ENCODE measurements at places on chromosomes 2 and 18.

GRCh38 chr2:157685572-157685971 is 56.9 kb upstream of the ACVR1C start:
- no peak for DNase-seq

DNA sequence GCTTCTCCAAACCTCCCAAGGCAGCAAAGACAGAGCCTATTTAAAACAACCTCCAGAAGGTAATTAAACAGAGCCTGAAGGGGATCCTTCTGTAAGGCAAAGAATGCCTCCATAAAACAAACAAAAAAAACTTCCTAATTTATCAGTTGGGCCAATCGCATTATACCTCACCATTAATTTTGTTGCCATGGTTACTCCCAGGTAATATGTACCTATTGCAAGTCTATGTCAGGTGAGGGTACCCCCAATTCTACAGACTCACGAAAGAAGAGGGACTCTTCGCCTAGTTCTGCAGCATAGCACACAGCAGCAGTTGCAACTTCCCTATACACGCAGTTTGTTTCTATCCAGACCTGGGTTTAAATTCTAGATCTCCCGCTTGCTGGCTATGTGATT is 38.8 kb downstream of the SFXN5 start:
- no peak for DNase-seq

GRCh38 chr2:45299361-45299760 is 290.1 kb upstream of the SIX2 start:
- DNase-seq: no peak

DNA sequence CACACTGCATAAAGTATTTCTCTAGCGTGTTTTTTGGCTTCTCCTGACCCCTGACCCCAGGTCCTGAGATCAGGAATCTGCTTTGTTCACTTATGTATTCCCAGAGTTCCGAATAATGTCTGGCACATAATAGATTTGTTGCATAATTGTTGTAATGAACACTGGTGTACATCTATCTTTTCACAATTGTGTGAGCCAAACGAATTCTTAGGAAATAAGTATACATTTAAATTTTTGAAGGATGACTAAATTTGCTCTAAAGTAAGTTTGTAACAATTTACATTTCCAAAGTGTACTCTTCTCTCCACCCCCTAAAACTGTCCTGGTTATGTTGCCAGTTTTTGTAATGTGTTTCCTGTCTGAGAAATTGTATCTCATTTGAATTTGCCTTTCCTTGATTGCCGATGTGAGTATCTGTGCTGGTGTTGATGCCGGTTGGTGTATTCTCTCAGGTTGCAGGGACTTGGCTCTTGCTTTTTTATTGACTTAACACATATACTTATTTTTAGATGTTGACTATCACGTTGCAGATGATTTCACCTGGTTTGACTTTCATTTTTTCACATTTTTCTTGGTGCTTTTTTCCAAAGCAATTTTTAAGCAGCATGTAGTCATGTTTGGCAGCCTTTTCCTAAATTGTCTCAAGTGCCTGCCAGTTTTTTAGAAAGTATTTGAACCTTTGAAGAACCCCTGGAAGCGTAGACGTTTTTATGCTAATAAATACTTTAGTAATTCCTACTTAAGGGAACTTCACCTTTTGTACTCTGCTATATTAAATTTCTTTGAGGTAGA is 16.1 kb upstream of the FARP2 start:
- no peak for DNase-seq

DNA sequence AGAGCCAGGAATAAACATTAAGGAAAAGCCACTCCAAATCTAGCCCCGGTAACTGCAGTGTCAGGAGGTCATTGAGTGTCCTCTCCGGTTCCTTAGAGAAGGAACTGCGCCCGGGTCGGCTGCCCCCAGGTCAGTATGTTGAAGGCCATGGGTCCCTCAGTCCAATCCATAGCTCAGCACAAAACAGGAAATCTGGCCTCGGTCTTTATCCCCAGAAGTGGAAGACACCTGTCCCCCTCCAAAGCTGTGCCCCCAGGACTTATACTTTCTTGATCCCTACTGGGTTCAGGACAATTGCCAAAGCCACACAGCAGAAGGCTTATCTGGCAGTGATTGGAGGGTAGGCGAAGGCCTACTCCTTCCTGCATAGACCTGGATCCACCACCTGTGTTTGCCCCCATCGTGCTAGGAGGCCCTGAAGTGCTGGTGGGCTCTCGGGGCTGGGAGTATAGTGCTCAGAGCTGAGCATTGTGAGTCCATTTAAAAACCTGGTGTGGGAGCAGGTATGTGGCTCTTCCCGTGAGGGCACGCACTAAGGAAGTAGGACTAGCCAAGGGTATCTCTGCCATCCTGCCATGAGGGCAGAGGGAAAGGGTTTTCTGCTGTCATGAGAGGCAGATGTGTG is 178.6 kb downstream of the SEPTIN10 start:
- DNase-seq: no peak

DNA sequence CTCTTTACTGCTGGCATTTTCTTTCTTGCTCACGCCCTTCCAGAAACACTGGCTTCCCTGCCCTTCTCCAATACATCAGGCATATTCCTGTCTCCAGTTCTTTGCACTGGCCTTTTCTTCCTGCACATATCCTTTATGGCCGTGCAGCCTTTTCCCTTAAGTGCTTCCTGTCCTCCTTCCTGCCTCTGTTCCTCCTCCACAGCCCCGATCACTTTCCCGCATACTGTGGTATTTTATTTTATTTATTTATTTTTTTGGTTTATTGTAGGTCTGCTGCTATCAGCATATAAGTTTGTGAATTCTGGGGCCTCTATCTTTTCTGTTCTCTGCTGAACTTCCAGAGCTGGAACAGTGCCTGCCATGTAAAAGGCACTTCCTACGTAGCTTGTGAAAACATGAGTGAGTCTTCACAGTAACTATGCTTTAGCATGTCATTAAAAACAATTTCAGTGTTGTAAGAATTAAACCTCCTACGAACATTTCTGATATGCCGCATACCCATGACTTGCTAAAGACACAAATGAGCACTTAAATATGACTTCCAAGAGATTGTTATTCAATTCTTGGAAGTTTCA is 289.1 kb downstream of the TRIB2 start:
- no peak for DNase-seq

DNA sequence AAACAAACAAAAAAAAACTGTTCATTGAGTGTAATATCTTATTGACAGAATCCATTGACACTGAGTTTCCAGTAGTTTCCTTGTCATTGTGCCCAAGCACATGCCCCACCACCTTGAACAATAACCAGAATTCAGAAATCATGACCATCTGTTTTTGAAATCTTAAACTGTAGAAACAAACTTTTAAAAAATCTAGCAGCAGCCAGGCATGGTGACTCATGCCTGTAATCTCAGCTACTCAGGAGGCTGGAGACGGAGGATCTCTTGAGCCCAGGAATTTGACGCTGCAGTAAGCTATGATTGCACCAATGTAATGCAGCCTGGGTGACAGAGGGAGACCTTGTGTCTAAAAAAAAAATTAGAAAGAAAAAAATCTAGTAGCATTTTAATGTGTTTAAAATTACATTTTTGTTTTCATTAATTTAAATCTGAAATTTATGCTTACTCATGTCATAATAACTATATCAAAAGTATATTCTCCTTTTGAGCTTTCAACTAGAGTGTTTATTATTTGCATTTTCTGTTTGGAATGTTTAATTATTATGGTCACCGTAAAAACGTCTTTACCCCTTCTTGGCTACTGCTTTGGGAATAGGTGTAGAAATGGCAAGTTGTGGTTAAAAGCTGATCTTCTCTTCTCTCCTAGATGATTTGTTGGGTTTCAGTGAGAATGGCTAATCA is 25.2 kb upstream of the STON1 start:
- no peak for DNase-seq

DNA sequence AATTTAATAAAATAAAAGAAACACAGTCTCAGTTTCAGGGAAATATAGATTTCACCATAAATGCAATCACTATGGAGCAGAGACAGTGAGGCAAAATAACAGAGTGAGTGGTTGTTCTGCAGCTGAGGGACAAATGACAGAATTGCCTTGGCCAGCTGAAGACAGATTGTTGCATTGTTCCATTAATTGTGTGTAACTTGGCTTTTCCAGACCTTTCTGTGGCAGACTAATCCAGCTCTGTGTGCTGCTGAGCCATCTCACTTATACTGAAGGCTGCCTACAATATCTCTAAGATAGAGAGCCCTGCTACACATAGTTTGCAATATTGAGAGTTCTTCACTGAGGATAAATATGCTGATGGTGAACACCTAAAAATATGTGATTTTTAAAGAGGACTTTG is 11.5 kb downstream of the LRRTM1 start:
- no peak for DNase-seq

DNA sequence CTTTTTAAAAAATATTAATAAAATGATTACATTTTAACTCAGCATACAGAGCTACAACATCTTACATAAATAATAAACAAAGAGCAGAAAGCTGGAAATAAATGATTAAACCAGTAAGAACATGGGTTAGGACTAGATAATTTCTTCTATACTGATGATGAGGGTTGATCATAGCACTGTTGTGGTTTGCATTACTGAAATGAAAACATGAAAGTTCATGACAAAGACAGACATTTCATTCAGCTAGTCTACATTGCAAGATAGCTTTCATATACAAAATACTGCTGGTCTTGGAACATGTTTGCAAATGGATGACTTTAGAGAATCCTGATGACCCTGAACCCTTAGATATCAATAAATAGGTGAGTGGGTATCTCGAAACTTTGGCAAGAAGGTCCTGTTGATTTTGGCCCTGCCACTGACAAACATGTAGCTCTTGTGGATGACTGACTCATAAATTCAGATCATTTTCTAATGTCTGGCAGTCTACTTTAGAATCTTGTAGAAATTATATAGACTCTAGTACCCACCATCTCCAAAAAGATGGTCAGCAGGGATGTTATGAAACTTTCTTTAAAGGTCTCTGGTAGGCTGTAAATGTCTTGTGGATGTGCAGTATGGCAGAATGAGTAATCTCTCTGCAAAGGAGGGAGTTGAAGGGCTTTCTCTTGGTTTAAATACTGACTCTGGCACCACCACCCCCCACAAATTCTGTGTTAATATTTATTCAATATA is 15.5 kb upstream of the CDC42EP3 start:
- no peak for DNase-seq

DNA sequence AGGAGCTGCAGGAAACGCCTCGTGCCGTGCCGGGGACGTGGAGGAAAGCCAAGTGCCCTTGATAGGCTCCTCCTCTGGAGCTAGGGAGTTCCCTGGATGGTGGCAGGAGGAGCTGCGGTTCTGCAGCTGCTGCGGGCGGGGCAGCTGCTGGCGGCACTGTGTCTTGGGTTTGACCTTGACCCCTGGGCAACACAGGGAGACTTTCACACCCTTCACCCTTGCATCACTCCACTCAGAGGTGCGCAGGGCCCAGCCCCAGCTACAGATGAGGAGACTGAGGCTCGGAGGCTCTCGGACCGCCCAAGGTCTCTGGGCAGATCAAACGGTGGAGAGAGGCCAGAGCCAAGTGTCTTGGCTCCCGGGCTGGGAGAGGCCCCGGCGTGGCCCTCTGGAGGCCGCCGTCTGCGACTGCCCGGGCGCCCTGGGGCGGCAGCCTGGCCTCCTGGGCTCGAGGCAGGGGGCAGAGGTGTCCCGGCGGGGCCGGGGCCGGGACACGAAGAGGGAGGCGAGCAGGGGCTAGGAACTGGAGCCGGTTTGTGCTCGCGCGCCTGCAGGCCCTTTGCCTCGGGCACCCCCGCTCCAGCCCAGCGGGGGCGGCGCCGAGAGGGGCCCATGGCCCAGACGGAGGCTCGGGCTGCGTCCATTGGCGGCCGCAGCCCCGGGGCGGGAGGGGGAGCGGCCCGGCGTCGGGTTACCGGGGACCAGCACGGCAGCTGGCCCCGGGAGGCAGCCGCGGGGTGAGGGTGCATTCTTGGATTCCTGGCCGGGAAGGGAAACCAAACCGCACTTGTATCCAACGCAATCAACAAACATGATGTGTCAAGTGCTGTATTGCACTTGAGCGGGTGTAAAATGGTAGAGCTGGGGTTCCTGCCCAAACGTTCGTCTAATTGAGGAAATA is 129.6 kb upstream of the SLC1A4 start:
- DNase-seq: peak; percentile 80

- no peak for DNase-seq
These were observed 117.5 kb downstream of the GALNT14 start for GRCh38 chr2:31020713-31021112.

DNA sequence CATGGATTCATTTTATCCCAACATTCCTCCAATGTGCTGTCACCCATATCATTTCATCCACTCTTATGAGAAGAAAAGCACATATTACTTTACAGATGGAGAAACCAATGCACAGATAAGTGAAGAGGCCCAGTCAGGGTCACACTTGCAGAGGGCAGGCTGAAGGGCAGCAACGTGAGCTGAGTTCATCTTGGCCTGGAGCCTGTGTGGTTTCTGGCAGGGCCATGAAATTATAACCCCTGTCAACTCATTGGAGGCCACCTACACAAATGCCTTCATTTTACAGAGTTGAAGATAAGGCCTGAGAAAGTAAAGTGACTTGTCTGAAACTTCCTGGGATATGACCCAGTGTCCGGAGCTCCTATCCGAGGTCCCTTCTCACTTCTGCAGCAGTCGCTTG is 88.4 kb upstream of the NRP2 start:
- no peak for DNase-seq

DNA sequence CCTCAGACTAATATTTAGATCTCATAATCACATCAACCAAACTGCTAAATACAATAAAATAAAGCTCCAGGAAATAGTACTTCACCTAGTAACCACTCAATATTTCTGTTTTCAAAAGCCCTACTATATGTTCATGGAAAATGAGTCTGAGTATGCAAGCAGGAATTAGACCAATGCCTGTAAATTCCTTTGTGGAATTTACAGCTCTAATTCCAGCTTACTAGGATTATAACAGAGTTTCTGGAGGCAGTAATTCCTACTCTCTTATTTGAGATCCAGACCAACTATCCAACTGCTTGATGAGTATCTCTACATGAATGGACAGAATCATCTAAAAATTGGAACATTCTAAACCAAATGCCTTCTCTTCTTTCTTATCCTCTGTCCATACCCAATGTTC is 11.6 kb downstream of the CDKL4 start:
- DNase-seq: peak; percentile 26

DNA sequence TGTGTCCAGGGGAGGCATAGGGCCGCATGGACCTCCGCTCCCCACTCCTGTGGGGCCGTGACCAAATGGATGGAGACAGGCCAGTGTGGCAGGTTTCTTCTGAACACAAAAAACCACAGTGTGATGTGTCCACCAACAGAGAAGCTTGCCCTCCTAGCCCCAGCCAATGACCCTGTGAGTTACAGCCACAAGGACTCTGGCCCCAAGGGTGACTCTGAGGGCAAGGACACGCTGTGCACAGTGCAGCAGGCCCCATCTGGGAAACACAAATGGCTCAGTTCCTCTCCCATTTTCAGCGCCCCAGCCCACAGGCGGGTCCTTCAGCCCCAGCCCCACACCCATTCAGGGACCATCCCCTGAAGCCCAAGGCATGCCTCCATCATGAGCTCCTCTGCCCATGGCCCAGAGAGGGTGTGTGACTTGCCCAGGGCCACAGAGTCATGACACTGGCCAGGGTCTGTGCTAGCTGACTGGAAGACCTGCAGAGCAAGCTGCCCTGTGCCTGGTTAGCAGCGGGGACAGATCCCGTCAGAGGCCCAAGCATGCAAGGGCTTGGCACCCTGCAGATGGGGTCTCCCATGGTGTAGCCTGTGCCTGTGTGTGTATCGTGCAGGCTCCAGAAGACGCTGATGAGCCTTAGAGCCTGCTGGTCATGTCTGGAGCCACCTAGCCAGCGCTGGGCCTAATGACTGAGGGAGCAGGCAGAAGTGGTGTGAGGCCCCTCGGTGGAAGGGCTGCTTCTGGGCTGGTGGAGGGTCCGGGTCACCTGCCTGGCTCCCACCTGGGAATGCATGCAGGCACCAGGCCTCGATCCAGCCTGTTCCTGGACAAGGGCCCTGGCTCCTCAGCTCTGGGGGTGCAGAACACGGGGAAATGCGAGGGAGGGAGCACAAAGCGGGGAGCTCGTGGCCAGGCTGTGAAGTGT is 47.7 kb downstream of the HS6ST1 start:
- DNase-seq: no peak
